Motor neuron (in vitro differentiated cells): ENCODE measurements at places on chromosomes 1 and 21.

- peak; percentile 71 for ATAC-seq
Measured at GRCh38 chr1:62978741-62979140, 194.8 kb downstream of the ATG4C start.

DNA sequence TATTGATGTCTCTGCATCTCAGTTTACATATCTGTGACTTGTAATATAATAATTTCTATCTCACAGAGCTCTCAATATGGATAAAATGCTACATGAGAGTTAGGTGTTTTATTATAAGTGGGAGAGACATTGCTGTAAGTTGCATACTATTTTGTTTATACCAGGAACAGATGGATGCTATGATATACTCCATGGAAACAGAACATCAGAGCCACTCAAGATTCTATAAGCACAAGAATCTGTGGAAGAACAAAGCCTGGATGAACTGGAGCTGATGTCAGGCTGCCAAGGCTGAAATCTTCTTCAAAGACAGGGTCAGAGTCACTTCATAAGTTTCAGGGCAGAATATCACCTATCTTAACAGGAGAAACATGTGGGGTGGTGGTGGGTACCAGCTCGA, 30.2 kb downstream of the DUSP10 start:
- ATAC-seq = no peak

DNA sequence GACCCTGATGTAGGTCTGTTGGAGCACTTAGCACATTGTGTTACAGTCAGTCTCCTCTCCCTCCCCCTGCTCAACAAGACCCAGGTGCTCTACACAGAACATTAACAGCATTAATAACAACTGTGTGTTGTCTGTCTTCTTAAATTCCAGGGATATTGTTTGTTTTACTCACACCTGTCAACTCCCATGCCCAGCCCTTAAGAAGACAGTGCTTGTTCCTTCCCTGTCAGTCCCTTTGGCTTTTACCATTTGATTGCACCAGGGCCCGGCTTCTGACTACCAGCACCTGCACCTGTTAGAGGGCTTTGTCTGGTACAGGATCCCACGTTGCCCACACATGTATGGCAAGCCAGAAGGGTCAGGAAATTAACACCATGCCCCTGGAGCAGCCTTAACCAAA, 11.7 kb downstream of the RIMKLA start:
- ATAC-seq = no peak

DNA sequence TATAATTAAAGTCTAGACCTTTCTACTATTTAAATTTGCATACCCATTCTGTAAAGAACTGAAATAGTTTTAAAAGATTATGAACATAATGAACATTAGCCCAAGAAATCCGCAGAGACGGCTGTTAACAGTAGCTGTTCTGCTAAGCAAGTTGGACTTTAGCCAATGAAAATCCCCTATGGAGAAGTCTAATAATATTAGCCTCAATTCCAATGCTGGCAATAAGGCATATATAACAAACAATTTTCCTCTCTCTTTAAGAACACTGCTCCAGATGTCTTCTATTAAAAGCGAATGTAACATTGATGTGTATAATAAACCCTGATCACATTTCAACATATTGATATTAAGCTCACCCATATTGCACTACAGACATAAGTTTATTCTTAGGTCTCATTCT, 221.3 kb upstream of the KCTD3 start:
- ATAC-seq = no peak

DNA sequence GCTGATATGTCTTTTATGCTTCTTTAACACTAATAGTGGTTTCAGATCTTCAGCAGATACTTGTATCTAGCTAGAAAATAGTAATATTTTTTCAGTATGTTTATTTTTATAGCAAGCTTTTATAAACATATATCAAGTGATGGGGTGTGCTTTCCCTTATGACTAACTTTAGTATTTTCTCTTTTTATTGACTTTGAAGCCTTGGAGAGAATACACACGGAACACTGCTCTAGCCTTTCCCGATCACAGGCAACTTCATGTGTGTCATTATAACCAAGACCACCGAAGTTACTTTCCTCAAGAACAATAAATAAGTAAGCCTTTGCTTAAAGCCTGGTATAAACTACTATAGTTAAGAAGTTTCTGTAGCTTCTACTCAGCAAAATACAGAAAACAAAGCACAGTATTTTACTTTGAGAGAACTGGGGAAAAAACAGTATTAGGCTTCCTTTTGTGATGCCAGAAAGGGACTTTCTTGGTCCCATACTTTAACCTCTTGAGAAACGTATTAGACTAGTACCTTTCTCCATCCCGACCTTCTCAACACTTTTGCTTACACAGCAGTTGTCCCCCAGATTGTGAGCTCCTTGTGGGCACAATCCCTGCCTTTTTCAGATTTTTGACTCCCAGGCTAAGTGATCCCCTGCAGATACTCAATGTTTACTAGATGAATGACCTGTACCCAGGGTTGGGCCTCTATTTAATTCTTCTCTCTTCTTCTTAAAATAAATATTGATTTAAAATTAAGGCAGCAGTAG, 3.3 kb downstream of the ADSS2 start:
- no peak for ATAC-seq

- ATAC-seq = no peak
Measured at GRCh38 chr1:1299686-1300351, 7.9 kb downstream of the ACAP3 start.

- ATAC-seq = peak; percentile 70
Measured at GRCh38 chr21:40054403-40054802, 187.2 kb downstream of the PCP4 start.

DNA sequence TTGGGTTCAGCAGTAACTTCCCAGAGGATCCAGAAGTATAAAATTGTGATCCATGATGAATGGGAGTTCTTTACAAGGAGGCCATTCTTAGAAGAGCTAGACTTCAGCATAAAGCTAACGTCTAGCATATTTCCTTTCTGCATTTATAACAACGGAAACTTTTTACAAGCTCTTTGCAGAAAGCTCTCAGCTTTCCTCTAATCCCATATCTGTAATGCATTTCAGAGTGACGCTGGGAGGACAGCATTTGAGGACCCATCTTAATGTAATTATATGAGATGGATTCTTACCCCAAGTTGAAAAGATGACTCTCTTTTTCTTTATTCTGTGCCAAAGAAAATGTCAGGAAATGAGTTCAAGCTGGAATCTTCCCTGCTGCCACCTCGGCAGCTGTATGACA, 132.0 kb upstream of the CACHD1 start:
- no peak for ATAC-seq

- ATAC-seq = peak; percentile 76
Measured at GRCh38 chr1:78045926-78046778, at the start of gene GIPC2. GIPC2 (plus strand) TSS chr1:78045966; CDS start chr1:78046095, 129 bp downstream.

DNA sequence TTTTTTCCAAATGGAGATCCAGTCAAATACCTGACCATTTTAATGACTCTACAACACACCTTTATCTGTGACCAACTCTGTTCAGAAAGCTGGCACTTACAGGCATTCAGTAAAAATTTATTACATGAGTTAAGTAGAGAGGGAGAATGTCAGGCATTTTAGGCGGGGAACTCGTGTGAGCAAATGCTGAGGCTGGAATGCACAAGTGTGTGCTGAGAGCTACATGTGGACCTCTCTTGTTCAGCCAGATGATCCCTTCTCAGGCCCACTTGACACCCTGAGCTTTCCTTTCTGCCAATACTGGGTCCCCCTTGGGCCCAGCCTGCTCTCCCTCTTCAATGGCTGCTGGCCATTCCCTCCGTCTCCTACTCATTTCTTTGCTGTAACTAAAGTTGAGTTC, 11.7 kb downstream of the PPIH start:
- ATAC-seq = no peak

DNA sequence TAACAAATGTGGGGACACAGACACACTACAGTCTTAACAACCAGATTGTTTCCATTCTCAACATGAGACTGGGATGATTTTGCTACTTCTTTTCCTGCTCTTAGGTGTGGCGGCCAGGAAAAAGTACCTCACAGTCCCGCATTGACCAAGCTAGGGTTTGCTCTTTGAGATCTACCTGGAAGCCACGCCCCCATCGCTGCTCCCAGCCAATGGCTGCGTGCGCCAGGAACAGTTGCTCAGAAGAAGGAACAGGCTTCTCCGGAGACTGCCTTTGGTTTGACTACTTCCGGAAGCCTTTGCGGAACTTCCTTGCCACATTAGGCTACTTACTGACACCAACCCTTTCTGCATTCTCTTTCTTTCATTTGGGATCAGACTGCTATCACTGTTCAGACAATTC, 44.2 kb upstream of the PLD5 start:
- no peak for ATAC-seq

DNA sequence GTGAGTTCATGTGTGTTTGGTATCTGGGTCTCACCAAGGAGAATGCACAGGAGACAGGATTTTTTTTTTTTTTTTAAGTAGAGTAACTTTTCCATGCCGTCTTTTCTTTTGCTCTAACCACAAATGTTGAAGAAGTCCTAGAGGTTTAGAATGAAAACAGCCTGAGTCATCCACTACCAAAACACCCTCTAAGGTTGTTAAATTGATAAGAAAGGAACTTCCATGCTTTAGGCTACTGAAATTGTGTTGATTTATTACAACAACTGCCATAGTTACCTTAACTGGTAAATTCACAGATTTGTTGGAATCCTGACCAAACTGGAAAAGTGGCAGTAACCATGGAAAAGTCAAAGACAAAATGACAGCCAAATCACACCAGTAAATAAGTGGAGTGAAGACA, 375.6 kb downstream of the AMY1C start:
- ATAC-seq = no peak

- ATAC-seq = no peak
Measured at GRCh38 chr1:75099581-75099980, 34.6 kb upstream of the LHX8 start.

DNA sequence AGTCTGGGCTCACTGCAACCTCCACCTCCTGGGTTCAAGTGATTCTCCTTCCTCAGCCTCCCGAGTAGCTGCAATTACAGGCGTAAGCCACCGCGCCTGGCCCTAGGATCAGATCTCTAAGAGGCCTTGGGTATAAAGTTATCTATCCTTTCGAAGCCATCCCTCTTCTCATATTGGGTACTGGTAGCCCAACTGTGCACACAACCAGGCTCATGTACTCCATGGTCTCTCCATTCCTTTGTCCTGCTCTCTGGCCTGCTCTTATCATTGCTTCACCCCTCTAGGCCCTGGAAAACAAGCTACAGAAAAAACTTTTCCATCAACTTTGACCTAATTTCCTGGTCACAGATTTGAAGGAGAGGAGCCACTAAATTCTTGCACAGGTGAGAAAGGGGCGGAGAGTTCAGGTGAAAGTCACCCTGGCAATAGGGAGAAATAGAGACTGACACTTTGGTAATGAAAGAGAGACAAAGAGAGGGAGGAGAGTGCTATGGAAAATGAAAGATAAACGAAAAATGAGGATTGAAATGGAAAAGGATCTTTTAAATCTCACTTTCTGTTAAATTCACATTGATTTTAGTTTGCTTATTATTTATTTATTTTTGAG, 6.0 kb downstream of the TXNIP start:
- ATAC-seq = peak; percentile 26

- no peak for ATAC-seq
Measured at GRCh38 chr21:37987668-37988067, 71.4 kb upstream of the KCNJ6 start.

GRCh38 chr1:20109223-20109856, 10.0 kb downstream of the PLA2G2D start:
- ATAC-seq = no peak

- no peak for ATAC-seq
Measured at GRCh38 chr1:206725109-206725963, 40.6 kb downstream of the MAPKAPK2 start.

GRCh38 chr1:199084293-199084692, 445.5 kb downstream of the PTPRC start:
- ATAC-seq = peak; percentile 45

- ATAC-seq = no peak
Measured at GRCh38 chr1:220967911-220968310, 88.7 kb downstream of the HLX start.

DNA sequence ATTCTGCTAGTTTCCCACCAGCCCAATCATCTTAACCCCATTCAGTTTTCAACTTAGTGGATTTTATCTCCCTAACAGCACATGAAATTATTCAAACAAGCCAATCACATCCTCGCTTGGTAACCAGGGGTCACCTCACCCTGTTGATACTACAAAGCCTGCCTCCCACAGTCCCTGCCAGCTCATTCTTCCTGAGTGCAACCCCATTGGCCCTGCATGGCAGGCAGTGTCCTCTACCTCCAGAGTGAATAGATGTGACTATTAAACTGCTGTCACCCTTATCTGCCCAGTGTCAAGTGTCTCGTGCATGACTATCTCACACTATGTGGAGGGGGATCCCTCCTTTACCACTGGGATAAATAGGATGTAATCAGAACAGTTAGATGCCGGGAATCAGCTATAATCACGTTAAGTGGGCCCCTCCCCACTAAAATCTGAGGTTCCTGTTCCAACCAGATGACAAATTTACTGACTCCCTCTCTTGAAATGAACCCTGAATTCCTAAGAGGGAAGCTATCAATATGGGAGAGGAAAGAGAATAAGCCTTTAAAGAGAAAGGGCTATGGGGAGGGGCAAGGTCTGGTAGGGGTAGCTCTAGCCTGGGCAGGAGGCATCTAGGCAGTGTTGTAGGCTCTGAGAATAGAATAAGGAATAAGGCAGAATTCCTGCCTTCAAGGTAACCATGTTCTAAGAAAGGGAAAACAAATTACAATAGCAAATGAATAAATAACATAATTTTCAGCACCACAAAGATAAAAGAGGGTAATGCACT, 155.9 kb downstream of the SLC30A10 start:
- ATAC-seq = no peak

- no peak for ATAC-seq
Measured at GRCh38 chr21:27693376-27693775, 726.5 kb upstream of the ADAMTS5 start.

GRCh38 chr1:169100208-169100607, 6.3 kb upstream of the ATP1B1 start:
- ATAC-seq = no peak

DNA sequence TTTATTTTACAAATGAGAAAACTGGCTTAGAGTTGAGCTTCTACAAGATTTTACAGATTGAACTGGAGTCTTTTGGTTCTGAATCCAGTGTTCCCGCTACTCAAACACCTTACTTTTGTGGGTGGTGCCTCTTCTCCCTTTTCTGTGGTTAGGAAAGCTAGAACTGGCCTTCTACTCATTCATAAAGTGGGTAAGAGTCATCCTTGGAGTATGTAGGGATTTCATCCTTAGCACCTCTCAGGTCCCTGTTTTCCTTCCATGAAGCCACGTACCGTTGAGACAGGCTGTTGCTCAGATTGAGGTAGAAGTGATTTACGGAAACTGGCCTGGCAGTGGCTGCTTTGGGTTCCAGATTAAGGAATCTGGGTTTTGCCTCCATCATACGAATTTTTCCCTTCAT, 35.8 kb downstream of the WNT4 start:
- no peak for ATAC-seq

DNA sequence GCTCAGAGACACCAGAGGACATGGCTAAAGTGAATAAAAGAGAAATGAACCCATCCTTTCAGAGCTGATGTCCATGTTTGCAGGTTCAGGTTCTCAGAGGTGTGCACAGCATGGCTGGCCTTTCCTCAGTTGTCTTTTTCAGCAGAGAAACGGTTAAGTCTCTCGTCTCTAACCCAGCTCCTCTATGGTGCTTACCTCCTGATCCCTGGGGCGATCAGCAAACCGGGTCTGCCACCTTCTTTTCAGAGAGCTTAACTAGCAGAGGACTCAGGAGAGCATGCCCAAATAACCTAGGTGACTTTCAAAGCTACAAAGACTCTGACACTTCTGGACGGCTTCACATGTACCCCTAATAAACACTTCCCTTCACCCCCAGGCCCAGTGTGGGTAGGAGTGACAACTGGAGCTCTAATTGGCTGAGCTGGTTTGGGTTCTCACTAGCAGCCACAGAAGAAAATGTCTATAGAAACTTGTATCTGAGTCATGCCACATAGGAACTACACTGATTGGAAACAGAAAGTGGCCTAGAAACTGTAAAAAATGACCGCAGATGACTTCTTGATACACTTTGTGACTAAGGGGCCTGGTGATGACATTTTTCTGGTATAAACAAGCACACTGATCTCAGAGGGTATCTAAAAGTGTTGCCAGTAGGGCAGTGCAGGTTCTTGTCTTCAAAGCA, at the start of gene AIM2:
Gene AIM2, minus strand, starts transcription at position 329 of the 682 bp plus-strand sequence. CDS start 3,267 bp downstream, outside the sequence.
- peak; percentile 27 for ATAC-seq
